Glutamatergic neuron (in vitro differentiated cells): ENCODE measurements at places on chromosomes 13 and 19.

- no peak for DNase-seq
Observed at GRCh38 chr13:40508767-40509342, 157.6 kb downstream of the FOXO1 start.

DNA sequence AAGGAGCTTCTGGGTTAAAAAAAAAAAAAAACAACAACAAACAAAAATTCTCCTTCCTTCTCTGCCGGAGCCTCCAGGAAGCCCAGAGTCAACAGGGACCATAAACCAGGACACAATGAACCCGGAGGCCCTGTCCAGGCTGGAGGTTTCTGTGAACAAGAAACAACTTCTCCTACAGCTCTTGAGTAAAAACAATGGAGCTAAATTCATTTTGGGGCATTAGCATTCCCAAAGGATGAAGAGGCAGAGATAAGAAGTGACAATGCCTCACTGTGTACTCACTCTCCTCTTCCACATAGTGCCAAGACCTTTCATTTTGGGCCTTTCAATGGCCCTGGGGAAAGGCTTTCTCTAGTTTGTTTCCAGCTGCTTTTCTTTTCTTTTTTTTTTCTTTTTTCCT lies 9.0 kb downstream of the RHPN2 start:
- no peak for DNase-seq

DNA sequence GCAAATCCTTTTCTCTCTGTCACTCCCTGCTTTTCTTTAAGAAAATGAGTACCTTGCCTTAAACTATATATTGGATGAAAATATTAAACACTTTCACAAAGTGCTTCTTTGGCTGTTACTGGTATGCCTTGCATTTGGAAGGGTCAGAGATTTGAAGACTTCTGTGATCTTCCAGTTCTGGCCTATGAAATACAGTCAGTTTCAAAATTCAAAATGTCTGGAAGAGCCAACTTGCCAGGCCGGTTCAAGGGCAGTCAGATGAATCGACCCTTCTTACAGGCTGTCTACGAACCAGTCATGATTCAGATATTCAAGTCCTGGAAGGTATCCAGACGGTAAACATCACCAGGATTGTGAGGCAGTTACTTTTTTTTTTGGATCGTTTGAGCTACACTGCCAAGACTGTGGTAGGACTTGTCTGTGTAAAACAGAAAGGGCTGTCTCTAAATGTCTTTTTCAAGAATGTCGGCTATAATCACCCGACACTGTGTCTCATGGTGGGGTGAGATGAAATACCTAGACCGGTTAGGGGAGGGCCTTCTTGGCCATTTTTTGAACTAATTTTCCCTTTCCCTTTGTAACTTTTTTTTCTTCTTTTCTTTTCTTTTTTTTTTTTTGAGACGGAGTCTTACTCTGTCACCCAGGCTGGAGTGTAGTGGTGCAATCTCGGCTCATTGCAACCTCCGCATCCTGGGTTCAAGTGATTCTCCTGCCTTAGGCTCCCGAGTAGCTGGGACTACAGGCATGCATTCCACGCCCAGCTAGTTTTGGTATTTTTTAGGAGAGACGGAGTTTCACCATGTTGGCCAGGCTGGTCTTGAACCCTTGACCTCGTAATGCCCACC lies 11.2 kb downstream of the ACTN4 start:
- DNase-seq, result no peak

DNA sequence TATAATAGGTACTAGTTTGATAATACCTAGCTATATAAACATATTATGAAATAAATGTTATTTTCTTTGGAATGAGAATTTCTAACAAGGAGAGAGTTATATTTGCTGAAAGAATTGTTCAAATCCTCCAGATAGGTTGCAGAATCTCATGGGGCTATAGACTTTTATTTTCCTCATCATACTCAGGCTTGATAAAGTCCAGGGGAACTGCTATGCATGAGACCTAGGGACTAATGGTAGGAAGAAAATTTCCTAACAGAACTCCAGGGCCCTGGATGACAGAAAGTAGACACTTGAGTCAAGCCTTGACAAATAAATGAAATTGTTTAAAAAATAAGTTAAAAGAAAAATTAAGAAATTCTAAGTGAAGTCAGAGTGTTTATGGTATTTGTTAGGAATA lies 138.5 kb upstream of the DACH1 start:
- no peak for DNase-seq

DNA sequence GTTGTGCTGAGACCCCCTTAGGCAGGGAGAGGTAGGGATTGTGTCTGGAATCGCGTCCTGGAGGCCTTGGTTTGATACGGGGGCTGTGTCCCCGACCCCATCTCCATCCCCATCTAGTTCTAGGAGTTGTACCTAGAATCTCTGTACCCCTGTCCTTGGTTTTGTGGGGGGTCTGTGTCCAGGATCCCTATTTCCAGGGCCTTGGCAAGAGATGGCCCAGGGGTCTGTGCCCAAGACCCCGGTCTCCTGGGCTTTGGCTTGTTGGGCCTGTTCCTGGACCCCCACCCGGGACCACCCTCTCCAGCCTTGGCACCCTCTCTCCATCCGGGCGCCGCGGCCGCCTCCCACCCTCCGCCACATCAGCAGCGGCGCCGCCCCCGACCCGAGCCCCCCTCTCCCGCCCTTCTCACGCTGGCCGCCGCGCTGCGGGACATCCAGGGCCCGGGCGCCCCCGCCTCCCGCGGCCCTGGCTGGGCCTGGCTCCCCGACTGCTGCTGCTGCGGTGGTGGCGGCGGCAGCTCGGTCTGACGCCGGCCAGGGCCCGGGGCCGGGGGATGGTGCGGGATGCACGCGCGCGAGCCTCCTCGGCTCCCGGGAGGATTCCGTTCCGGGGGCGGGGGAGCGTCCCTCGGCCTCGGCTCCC lies at the start of gene NUMBL:
Gene NUMBL (minus strand): TSS at position 602 of the 643 bp plus-strand sequence. CDS start 168 bp downstream, at position 434.
- DNase-seq, result no peak

DNA sequence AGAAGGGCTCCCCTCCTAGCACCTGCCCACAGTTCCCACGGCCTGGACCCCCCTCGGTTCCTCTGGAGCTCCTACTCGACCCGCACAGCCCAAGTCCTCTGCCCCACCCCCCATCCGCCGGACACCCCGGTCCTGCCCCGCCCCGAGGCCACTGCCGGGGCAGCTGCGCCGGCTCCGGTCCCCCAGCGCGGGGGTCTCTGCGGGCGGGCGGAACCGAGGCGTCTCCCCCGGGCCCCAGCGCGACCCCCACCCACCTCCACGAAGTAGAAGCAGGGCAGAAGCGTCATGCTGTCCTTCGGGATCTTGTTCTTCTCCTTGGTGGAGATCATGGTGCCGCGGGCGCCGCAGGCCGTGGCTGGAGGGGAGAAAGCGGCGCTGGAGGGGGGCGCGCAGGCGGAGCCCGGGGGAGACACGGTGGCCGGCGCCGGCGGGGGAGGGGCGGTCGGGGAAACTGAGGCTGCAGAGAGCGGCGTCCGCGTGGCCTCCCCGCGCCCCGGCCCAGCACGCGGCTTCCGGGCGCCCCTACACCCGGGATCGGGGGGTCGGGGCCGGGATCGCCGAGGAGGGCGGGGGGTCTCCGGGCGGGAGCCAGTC lies 427 bp downstream of the PLPPR3 start:
- peak; percentile 68 for DNase-seq

DNA sequence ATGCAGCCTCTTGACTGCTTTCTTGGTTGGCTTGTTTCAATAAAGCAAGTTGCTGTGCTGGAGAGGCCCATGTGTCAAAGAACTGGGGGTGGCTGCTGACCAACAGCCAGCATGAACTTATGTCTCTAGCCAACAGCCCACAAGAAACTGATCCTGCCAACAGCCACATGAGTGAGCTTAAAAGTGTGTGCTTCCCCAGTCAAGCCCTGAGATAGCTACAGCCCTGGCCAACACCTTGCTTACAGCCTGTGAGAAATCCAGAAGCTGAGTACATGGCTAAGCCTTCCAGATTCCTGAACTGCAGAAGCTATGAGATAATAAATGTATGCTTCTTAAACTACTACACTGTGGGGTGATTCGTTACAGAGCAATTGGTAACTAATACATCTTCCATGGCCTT lies 38.9 kb upstream of the IPO5 start:
- DNase-seq, result no peak
